ENCODE measurements at places on chromosomes 5 and 9. TPM values are rescaled to one million over a fixed set of nuclear protein-coding genes. Genes with fewer than 3 reads are reported as not detected.

Gene TMEM38B
- total RNA-seq = 19.2 TPM

Gene HTR1A
- total RNA-seq = not detected

Gene OTP
- not detected for total RNA-seq

DNA sequence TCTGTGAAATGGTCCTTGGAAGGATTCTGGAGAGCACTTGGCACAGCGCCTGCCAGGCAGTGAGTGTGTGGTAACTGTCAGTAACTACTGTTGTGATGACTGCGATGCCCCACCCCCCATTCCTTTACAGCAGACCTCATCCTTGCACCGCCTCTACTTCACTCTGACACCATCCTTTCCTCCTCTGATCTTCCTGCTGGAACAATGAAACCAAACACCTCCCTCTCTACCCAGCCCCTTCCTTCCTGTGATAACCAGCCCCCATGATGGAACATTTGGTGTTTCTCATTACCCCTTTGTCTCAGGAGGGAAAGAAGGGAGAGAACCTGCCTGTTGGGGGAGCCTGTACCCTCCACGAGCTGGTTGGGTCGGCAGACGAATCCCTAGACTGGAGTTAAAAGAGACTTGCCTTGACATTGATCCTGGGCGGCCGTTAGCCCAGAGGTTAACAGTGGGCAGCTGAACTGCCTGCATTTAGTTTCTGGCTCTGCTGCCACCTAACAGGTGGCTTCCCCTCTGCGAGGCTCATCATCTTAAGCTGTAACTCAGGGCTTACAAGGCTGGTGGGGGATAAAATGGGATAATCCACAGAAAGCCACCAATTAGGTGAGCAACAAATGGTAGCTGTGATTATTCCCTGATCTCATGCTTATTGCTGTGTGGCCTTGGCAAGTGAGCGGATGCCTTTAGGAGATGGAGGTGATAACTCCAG, 34.2 kb upstream of the GRPEL2 start:
- DNase-seq = no peak

DNA sequence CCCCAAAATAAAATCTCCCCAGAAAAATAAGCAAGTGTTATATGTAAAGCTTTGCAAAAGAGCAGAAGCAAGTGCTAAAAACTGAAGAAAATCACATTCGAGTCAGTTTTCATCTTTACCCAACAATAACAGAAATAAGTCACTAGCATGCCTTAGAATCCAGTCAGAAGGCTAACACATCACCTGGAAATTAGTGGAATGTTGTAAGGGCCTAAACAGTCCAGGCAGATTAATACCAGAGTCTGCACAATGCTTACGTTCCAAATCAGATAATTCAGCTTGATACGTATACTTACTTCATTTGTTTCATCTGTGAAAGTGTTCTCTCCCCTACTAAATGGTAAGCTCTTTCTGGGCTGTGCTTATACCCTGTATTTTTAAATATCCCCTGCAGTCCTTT, 42.7 kb downstream of the SUSD1 start:
- no peak for DNase-seq

GRCh38 chr9:2466703-2467102, 154.9 kb upstream of the VLDLR start:
- no peak for DNase-seq

GRCh38 chr5:43482490-43483297, 971 bp downstream of the TMEM267 start:
- no peak for DNase-seq

DNA sequence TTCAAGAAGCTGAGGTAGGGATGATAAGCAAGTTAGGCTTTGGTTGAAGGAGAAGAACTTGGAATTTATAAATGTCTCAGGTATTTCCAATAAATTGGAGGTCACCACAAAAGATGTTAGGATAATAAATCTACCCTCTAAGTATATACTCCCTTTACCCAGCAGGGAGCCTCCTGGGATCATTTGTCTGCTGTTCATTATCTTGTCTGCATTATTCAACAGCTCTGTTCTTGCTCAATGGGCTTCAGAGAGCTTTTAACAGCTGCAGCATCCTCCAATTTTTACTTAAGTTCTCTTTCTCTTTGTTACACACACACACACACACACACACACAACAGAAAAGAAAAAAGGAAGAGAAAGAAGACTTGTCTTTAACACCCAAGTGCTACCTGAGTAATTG, 51.7 kb upstream of the VPS13A start:
- no peak for DNase-seq

DNA sequence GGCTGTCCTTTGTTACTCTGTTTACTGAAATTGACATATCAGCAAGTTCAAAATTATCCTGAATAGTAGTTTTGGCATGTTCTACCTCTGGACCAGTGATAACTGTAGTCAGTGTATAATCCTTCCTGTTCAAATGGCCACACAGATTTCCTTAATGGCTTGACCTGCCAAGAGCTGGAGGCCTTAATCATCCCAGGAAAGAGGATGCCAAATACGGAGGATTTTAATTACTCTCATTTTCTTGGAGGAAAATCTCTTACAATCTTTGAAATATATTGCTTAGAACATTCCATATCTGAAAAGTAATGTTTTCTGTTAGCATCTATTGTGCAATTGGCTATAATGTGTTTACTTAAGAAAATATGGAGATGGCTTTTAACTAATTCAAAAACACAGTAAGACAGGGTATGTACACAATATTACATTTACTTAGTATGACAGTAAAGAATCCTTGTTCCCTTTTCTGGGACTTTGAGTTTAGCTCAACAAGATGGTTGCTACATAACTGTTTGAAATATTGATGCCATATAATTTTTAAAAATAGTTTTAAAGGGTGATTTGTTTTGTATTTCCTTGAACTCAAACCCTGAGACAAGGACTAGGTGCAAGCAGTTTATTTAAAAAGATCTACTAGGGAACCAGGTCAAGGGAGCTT, 68.9 kb upstream of the SELENOP start:
- no peak for DNase-seq

DNA sequence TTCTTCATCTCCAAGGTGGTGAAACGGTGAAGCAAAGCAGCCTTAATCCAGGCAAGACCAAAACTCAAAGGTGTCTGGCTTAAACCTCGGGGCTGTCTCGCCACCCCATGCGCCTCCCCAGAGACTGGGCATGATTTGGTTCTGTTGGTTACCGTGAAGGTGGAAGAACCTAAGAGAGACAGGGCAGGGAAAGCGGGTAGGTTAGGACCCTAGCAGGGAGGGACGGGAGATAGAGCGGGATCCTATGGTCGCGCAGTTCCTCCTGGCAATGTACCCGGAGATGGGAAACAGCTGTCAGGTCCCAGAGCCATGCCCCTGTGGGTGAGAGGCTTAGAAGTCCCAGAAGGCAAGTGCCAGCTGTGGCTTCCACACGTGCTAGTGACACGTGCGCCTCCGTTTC, 418.3 kb upstream of the IRX1 start:
- no peak for DNase-seq

Measured in CD8-positive, alpha-beta memory T cell (primary cell).